Activated T-cell treated with anti-CD3 and anti-CD28 coated beads, Interleukin-2, amount 50 U/mL, for 4 hours (primary cell): ENCODE measurements at places on chromosomes 2 and 18.

DNA sequence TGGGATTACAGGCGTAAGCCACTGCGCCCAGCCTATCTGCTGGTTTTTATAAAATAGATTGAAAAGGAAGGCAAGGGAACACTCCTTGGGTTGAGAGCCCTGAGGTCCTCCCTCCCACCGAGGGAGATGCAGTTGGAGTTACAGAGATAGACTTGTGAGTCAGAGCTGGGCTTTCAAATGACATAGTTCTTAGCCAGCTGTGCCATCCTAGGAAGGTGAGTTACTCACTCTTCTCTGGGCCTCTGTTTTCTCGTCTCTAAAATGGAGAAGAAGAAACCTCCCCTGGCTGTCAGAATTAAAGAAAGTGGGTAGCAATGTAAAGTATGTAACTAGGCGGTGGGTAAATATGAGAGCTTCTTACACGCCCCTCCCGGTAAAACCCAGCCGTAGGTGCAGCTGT lies 2.4 kb downstream of the LRRFIP1 start:
- no peak for DNase-seq

GRCh38 chr2:2096803-2097464 lies 234.1 kb downstream of the MYT1L start:
- no peak for DNase-seq

- DNase-seq = no peak
Measured at GRCh38 chr18:6557057-6557769, 142.5 kb upstream of the L3MBTL4 start.

- no peak for DNase-seq
Measured at GRCh38 chr18:10013621-10014543, 100.1 kb downstream of the VAPA start.

GRCh38 chr2:18209934-18210639 lies 331.6 kb downstream of the KCNS3 start:
- no peak for DNase-seq

GRCh38 chr18:74310411-74310810 lies 5.2 kb upstream of the C18orf63 start:
- DNase-seq = no peak

- DNase-seq = no peak
Measured at GRCh38 chr2:43241558-43241957, 15.2 kb upstream of the ZFP36L2 start.

DNA sequence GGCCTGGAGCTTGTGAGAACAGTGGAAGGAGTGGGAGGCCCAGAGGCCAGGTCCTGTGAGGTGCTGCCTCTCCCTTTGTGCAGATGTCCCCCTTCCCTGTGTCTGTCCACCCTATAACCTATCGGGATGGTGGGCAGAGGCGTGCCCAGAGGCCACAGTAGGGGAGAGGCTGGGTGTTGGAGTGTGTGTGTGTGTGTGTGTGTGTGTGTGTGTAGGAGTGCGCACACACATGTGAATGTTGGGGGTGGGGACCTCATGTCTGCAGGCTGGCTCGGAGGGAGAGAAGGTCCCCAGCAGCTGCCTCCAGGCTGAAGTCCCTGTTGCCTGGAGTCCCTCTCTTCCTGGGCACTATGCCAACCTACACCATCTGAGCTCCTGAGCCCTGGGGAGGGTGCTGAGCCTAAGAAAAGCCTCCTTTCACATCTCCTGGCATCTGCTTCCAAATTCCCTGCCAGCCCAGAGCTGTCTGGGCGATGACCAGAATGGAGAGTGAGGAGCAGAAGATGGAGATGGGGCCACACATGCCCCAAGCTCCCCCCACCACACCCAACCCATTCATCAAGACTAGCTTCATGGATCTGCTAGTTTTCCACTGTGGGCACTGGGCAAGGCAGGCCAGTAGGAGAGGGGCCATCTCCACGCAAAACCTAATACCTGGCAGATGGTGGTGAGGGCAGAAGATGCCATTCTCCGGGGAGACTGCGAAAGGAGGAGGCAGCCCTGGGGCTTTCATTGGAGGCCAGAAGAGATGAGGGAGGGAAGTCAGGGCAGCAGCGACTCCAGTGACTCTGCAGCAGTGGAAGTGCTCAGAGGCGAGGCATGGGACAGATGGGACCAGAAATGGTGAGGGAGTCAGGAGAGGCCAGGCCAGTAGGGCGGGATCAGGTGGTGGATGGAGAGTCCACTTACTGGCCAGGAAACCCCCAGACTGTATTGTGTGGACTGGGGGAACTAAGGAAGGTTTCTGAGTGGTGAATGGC lies 20.3 kb downstream of the KCNK3 start:
- DNase-seq = no peak

- no peak for DNase-seq
Measured at GRCh38 chr2:175393851-175394250, 212.3 kb upstream of the ATP5MC3 start.

GRCh38 chr2:99480390-99480789 lies 9.4 kb downstream of the REV1 start:
- DNase-seq = no peak

- peak; percentile 42 for DNase-seq
Measured at GRCh38 chr18:13464432-13465123, 246.0 kb downstream of the LDLRAD4 start.

- no peak for DNase-seq
Measured at GRCh38 chr2:163652751-163653150, 83.1 kb downstream of the FIGN start.

DNA sequence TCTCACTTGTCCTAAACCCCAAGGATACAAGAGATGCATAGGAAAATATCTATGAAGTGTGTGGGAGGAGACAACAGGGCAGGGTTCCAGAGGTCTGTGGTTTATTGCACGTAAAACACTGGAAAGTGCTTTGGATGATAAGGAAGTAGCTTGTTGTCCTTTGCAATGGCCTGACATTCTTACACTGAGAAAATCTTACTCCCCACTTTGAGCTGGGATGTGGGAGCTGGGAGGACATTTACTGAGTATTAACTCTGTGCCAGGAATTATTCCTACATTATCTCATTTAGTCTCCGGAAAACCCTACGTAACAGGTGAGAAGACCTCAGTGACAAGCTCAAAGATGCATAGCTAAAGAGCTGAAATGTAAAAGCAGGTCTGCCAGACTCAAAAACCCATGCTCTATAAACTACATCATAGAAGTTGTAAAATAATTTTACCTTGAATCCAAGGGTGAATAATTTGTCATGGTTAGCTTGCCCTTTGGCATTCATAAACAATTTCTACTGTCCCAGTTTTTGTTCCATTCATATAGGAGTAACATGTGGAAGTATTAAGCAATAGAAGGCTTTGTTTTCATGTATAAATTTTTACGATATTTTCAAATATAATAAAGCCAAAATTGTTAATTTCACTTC lies 9.2 kb upstream of the GALNT3 start:
- no peak for DNase-seq

DNA sequence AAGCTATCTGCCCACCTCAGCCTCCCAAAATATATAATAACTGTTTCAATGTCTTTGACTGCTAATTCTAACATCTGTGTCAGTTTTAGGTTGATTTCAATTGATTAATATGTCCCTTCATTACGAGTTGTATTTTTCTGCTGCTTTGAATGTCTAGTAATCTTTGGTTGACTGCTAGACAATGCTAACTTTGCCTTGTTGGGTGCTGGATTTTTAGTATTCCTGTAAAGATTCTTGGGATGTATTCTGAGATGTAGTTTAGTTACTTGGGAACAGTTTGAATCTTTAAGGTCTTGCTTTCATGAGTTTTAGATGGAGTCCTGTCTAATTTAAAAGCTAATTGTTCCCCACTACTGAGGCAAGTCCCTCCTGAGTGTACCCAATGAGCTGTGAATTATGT lies 114.4 kb downstream of the TFCP2L1 start:
- no peak for DNase-seq

DNA sequence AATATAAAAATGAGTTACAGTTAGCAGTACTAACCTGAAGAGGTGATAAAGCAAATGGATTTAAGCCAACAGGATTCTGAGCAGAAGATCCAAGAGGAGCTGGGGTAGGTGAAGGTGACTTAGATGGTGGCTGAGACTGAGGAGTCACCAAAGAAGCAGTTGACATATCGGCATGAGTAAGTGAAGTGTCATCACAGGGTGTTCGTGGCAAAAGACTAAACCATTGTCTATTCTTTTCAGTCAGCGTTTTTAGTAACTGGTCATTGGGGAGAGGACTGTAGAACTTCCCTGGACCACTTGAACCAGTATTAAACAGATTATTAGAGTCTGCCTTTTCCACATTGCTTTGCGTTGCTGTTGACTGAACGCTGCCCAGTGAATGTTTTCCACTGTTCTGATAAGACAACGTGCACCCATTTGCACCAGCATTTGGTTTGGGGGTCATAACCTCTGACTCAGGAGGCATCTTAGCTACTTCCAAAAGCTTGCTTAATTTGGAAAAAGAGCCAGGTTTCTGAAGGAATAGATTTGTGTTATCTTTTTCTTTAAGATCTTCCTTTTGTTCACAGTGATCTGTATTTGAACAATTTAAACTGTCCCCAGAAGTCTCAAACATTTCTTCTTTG lies 63.3 kb upstream of the WDSUB1 start:
- no peak for DNase-seq

- no peak for DNase-seq
Measured at GRCh38 chr2:236954641-236955040, 131.0 kb upstream of the COPS8 start.

GRCh38 chr2:65392609-65393008 lies 39.8 kb downstream of the SPRED2 start:
- DNase-seq = no peak

GRCh38 chr18:64132871-64133270 lies 16.0 kb downstream of the LINC00305 start:
- no peak for DNase-seq

DNA sequence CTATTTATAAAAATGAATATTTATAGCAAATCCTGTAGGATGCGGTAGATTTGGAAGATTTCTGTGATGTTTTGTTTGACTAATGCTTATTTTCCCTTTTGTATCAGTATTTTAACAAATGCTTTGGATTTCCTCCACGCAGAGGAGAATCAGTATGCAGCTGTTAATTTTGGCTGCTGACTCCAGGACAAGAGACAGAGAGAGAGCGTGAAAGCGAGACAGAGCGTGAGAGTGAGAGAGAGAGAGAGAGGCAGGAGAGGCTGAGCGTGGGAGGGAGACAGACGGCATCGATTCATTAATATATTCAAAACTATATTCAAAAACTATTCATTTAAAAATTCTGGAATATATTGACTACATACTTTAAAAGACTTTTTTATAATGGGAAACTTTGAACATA lies 62.5 kb downstream of the RRM2 start:
- no peak for DNase-seq

DNA sequence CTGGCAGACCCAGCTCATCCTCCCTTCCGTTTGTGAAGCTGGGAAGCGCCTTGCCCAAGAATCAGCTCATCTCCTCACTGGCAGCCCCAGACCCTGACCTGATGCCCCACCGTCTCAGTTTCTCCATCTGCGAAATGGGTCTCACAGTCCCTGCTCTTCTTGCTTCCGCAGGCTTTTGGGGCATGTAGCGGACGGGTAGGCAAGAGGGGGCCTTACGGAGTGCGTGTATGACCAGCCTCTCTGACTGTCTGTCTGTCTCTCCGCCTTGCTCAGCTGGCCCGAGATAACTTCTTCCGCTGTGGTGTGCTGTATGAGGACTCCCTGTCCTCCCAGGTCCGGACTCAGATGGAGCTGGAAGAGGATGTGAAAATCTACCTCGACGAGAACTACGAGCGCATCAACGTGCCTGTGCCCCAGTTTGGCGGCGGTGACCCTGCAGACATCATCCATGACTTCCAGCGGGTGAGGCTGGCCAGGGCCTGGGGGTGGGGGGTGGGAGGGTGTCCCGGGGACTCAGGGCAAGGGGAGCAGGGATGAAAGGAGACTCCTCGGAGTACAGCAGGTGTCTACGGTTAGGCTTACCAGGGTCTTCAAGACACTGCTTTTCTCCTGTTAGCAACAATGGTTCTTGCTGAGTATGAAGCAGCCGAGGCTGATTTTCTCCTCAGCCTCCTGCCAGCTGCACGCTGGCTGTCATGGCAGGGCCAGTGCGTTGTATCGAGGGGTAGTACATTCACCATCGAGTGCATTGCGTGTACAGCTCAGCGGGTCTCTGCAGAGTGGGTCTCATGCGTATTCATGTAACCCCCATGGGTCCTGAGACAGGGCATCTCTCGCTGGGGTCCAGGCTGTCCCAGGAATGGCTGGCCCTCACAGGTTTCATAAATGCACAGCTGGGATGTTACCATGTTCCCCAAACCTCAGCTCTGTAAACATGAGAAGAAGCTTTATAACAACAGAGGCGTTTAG lies 10.9 kb downstream of the ITM2C start:
- no peak for DNase-seq

GRCh38 chr2:96116879-96117533 lies 635 bp upstream of the ADRA2B start:
- peak; percentile 60 for DNase-seq

GRCh38 chr18:76102626-76103025 lies 392.4 kb downstream of the ZNF516 start:
- DNase-seq = no peak

GRCh38 chr2:172000696-172001361 lies 1.1 kb downstream of the METAP1D start:
- no peak for DNase-seq

GRCh38 chr2:96306370-96306769 lies 1.0 kb upstream of the SNRNP200 start:
- DNase-seq = no peak

GRCh38 chr2:88627856-88628570 lies 749 bp upstream of the EIF2AK3 start:
- DNase-seq = peak; percentile 63

DNA sequence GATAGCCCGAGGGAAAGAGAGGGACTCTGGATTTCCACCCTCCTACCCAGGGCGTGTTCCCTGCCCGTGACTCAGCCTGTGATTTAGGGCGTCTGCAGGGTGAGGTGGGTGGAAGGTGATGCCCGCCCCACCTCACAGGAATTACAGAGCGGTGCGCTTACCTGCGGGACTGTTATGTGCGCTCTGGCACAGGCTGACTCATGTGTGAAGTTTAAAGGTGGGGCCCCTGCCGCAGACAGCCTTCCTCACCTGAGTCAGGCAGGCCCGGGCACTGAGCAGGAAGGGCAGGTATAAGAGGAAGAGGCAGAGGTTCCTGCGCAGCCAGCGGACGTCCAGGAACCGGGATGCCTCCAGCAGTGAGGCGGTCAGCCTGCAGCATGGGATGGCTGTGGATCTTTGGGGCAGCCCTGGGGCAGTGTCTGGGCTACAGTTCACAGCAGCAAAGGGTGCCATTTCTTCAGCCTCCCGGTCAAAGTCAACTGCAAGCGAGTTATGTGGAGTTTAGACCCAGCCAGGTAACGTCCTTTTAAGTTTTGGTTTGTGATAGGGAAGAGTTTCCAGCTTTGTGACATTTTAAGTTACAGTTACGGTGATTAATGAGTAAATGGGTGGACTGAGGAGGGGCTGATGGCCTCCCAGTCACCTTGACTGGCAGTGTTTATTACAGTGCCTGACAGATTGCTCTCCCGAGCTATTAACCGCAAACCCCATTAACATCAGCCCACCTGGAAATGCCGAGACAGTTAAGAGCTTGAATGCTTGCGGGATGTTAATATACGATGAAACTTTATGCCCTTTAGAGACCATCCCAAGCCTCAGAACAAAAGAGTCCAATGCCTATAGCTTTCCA lies 141.6 kb upstream of the TTC39C start:
- DNase-seq = peak; percentile 56

GRCh38 chr2:167607211-167607610 lies 640.2 kb downstream of the STK39 start:
- no peak for DNase-seq
